T-cell (primary cell): ENCODE measurements at places on chromosomes 11 and 22.

DNA sequence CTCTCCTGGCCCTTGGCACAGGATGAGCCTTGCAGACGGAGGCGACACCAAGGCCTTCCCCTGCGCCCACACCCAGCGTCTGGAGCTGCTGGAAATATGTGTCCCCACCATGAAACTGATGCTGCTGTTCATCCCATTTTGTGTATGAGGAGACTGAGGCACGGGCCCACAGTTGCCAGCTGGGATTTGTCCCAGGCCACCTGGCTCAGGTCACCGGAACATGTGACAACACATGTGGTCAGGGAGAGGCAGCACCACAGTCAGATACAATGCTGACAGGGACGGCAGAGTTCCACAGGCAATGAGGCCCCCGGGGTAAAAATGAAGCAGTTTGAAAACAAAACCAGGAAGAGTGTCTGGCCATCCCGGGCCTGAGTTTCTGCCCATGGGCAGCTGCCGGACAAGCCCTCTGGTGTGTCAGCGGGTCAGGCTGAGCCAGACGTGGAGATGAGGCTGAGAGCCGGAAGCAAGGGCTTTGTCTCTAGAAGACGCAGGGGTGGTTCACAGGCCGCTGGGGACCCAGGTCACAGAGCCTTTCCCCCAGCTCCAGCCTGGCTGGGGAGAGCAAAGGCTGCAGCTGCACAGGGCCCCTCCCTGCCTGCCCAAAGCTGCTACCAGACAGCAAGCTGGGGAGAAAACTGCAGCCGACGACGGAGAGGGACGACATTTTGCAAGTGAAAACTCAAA lies 80.7 kb downstream of the CDKN1C start:
- DNase-seq: no peak

GRCh38 chr22:36223504-36223903 lies 15.8 kb downstream of the APOL2 start:
- no peak for DNase-seq

DNA sequence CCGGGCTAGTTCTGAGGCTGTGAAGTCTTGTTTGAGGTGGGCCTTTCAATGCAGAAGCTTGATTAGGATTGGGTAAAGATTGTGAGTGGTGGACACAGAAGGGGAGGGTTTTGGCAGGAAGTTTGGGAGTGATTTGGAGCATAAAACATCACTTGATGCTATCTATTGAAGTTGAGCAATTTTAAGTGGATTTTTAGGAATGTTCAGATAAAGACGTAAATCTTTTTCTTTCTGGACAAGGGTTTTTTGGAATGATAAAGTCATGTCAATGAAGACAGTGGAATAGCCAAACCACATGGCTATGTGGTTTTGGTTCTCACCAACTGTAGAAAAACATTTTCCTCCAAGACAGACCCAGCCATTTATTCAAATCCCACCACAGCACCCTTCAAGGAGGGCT lies 111.2 kb upstream of the SNX19 start:
- DNase-seq: no peak

DNA sequence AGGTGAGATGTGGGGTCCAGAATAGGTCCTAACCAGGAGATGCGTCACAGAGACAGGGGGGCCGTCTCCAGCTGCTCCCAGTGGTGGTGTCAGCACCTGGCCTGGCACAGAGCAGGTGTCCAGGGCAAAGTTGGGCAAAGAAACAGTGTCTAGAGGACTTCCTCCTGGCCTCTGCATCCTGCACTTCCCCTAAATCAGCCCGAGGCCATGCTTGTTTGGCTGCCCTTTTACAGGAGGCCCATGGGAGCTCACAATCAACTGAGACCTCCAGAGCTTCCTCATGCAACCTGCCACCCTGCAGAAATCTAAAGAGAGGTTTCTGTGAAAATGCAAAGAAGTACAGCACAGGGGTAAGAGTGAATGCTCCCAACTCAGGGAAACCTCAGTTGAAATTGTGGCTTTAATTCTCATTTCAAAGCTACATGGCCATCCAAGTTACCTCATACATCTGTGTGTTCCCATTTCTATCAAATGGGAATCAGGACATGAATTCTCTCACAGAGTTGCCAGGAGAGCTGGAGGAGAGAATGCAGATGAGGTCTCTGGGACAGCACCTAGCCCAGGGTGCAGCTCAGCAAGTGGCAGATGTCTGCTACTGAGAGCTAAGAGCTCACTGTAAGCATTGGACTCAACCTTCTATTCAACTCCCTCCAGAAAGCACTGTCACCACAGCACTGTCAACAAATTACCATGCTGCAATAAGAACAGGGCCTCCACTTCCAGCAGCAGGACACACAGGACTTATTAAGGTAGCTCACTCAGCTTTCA lies 32.6 kb downstream of the TCIRG1 start:
- DNase-seq: no peak

DNA sequence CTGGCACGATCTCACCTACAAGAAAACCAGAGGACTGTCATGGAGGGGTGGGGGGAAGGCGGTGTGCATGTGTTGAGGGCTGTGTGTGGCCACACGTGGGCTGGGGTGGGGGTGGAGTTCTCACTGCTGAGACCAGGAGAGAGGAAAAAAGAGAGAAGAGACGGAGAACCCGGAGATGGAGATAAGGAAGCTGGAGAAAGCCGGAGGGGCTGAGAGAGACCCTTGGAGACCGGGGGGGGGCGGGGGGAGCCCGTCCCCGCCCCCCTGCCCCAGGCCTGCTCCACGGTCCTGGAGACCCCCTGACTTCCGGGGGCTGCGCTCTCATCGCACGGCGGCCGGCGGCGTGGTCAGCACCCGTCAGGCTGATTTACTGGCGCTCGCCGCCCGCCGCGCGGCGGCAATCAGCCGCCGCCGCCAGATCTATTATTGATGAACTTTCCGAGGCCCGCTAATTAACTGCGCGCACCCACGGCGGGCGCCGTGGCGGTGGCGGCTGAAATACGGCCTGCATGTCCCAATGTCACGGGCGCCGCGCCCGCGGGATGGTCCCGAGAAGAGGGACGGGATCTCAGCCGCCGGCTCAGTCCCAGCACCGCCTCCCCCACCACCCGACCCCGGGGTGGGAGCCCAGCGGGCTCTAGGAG lies 187.4 kb downstream of the MN1 start:
- no peak for DNase-seq

DNA sequence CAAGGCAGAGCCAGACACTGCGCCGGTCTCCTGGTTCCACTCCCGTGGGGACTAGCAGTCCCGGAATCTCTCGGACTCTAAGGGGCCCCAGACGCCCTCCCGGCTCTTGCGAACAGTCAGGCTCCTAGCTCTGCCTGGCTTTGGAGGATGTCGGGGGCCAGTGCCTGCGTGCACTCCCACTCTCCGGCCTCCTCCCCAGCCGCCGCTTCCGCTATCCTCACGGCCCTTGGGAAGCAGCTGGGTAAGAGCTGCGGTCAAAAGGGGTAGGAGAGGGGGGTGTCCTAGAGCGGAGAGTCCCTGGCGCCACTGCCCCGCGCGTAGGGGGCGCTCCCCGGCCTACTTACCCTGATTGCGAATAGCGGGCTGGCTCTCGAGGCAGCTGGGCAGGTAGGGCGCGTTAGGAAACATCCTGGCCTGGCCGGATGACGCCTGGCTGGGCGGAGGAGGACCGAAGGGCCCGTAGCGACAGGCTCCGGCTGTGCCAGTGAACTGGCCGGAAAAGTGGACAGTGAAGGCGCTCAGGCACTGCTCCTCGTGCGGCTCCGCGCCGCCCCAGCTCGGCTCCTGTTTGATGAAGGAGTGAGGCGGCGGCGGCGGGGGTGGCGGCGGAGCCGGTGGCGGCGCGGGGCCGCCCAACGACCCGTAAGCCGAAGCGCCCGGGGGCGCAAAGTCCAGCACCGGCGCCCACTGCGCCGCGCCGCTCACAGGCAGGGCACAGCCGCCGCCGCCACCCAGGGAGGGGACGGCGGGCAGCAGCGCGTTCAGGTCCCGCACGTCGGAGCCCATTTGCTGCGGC lies 785 bp downstream of the WT1 start:
- DNase-seq: no peak

DNA sequence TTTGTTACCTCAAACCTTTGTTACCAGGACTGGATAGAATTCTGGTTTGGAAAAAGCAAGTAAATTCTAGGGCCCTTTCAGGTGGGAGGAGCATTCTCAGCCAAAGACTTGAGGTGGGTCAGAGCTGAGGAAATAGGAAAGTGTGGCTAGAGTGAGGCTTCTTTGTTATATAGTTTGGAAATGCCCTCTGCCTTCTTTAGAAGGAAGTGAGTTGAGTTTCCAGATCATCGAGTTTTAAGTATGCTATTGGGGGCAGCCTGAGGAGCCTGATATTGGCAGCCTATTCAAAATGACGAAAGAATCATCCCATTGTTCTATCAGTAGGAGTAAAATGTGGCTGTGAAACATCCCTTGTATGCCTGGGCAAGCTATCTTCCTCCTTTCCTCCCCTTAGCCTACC lies 134.1 kb downstream of the ARHGAP42 start:
- no peak for DNase-seq

DNA sequence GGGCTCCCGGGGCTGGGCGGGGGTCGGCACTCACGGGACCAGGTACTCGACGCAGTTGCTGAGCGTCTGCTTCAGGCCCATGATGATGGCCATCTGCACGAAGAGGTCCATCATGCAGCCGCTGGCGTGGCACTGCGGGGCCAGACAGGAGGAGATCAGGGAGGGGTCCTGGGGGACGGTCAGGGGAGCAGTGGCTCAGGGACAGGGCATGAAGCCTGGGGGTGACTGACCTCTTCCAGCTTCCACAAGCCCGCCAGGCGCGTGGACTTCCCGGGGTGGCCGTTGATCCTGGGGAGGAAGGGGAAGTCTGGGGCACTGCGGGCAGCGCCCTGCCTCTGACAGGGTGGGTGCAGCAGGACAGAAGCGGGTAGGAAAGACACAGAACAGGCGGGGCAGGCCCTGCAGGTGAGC lies 6.1 kb upstream of the SIGIRR start:
- DNase-seq: no peak

GRCh38 chr11:115385226-115385625 lies 119.0 kb downstream of the CADM1 start:
- no peak for DNase-seq

GRCh38 chr11:32792948-32793475 lies 1.4 kb downstream of the CCDC73 start:
- peak; percentile 58 for DNase-seq

- DNase-seq: no peak
Observed at GRCh38 chr11:114496915-114497314, 57.6 kb downstream of the REXO2 start.

DNA sequence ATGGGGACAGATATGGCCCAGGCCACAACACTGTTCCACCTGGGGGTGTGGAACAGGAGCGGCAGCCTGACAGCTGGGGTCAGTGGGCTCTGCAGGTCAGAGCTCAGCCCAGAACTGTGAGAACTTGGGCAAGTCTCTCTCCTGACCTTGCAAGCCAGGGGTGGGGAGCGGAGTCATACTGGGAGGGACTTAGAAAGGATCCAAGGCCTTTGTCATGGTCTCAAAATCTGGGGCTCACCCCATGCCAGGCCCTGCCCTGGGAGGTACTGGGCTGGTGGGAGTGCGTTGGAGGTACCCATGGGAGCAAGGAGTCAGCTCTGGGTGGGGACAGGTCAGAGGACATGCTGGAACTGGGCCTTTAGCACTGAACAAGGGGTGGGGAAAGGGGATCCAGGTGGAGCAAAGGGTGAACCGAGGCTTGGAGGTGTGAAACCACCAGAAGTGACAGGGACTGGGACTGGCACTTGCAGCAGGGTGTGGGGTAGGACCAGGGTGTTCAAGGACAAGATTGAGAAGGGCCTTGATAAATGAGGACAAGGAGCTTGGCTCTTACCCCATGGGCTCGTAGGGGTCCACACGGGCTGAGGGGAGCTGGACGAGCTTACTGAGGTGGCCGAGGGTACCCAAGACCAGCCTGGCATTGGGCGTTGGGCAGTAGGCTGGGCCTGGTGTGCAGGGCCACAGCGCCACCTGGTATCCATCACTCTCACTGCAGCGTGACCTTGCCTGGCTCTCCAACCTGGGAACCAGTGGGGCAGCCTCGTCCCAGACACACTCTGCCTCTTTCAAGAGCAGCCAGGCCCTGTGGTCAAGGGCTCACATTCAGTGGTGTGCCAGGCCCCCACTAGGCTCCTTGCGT lies 7.4 kb upstream of the PMM1 start:
- DNase-seq: no peak

DNA sequence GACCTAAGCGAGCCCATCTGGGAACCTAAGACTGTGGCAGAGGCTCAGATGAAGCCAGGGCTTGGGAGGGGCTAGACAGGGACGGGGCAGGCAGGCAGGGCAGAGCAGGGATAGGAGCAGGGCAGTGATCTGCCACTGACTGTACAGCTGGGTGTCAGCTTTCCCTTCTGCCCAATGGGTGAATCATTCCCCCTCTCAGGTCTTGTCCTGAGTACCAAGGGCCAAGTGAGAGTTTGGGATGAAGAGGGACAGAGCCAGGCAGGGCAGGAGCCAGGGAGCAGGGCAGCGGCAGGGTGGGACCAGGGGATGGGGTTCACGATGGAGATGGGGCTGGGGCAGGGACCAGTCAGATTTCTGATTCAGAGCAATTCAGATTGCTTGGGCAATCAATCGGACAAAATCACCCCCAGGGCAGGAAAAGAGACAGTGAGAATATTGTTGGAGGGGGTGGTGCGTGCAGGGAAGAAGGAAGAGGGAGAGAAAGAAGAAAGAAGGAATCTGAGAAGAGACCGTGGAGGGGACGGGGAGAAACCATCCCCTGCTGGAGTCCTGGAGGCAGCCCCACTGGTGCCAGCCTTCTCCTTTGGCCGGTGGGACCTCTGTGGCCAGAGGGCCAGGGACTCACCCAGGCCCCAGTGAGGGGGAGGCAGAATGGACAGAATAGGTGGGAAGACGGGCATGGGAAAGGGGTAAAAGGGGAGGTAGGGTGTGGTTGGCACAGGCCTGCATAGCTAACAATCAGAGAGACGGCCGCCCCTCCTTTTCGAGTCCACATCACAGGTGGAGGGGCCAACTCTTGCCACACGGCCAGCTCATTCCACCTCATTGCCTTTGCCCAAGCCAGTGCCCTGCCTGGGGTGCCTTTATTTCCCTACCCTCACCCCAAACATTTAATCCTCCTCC lies 47.2 kb downstream of the CYTH4 start:
- DNase-seq: no peak

DNA sequence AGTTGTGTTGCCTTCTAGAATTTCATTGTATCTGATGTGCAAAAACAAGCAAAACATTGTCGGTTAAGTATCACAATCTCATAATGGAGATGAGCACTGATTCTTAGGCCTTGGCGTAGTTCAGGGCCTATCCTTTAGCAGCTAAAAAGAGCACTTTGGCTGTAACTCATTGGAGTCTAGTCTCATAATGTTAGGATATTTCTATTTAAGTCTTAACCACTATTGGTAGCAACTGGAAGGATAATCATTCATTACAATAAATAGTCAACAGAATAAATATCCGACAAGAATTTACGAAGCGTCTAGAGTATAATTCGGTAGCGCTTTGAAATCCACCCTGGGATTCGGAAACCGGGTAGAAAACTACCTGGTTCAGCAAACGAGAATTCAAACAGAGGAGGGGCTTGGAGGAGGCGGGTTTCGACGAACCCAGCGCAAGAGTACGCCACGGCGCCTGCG lies 461 bp upstream of the EED start:
- DNase-seq: peak; percentile 82
